ENCODE measurements at places on chromosomes 4 and X.

- peak; percentile 75 for DNase-seq
These were observed 169.8 kb upstream of the GALNT7 start for GRCh38 chr4:172998527-172999469.

GRCh38 chr4:41212616-41213203, 1.6 kb downstream of the APBB2 start:
- DNase-seq: no peak

GRCh38 chr4:83356899-83357661, 22.4 kb upstream of the HPSE start:
- peak; percentile 62 for DNase-seq

GRCh38 chr4:129355516-129355915, 259.6 kb downstream of the C4orf33 start:
- peak; percentile 20 for DNase-seq

DNA sequence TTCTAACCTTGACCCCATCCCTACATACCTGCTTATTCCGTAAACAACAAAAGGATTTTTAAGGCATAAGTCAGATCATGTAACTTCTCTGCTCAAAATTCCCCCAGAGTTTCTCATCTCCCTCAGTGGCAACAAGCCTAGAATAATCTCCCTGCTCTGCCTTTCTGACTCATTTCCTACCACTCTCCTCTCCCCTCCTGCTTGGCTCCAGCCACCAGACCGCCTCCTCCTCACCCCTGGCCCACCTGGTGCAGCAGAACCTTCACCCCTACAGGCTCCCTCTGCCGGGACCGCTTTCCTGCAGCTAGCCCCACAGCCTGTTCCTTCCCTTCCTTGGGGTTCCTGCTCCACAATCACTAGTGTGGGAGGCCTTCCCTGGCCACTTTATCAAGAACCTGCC, 32.1 kb downstream of the TSPAN5 start:
- peak; percentile 74 for DNase-seq

DNA sequence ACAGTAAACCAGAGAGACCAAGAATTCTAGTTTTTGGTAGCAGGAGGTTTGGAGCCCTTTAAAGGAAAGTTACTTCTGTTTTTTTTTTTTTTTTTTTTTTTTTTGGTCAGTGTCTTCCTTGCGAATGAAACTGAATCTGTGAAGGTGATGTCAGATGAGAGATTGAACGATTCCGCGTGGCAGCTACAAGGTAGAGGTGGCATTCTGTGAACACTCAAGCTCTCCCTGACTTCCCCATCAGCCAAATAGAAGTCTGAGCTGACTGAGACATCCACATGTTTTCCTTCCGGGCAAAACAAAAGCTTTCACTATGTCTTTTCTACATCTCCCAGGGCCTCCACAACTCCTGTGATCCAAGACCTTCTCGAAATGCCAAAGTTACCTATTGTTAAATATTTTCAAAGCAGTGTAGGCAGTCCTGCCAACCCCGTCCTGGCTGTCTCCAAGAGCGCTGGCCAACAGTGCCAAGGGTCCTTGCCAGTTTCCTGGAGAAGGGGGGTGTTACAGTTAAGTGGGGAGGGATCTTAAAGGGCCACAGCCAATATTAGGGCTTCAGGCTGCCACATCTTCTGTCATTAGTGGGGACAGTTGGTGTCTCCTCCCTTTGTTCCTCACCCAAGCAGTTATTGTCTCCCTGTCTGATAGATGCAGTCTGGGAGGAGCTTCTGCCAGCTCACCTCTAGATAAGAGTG, 102.9 kb upstream of the SLC34A2 start:
- no peak for DNase-seq

GRCh38 chr4:180913750-180914149, 1329.5 kb upstream of the TENM3 start:
- DNase-seq: peak; percentile 89

GRCh38 chr4:111675746-111676145, 469.5 kb upstream of the FAM241A start:
- DNase-seq: no peak

GRCh38 chrX:49192722-49193328, 6.7 kb upstream of the PRICKLE3 start:
- DNase-seq: peak; percentile 3

DNA sequence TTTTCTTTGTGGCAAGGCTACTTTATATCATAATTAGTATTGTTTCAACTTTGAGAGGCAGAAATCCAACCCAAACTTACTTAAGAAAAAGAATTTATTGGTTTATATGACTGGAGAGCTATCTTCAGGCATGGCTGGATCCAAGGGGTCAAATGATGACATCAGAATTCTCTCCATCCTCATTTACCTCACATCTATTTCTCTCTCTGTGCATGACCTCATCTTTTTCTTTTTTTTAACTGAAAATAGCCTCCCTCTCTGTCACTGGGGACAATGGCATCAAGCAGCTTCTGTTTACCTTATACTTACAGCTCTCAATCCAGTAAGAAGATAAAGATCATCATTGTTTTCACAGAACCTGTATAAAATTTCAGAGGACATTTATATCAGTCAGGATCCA, 12.0 kb upstream of the EXOC1L start:
- no peak for DNase-seq

DNA sequence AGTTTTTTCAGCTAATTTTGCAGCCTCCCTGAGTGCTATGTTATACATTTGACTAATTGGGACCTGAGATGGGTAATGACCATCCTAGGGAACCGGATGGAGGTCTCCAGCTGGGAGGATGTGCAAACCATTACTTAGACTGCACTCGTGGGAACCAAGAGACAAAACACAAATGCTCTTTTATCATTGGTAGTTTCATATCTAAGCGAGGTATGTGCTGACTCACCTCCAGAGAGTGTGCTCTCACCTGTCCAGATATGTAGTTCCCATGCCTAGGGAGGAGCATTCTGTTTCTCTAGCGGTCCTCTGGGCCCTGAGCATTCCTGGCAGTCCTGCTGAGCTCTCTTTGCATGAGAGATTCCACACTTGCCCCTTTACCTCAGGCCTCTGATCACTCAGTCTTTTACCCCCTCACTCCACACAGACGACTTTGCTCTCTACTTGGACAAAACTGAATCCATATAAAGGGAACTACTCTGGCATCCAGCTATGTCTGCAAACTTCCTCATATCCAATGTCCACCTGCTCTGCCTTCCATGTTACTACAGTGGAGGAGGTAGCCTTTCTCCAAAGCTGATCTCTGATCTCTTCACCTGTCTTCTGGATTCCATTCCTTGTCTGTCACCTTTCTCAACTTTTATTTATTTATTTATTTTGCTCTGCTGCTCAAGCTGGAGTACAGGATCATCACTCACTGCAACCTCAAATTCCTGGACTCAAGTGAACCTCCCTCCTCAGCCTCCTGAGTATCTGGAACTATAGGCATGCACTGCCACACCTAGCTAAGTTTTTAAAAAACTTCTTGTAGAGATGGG, 88.4 kb downstream of the LRP2BP start:
- DNase-seq: no peak

DNA sequence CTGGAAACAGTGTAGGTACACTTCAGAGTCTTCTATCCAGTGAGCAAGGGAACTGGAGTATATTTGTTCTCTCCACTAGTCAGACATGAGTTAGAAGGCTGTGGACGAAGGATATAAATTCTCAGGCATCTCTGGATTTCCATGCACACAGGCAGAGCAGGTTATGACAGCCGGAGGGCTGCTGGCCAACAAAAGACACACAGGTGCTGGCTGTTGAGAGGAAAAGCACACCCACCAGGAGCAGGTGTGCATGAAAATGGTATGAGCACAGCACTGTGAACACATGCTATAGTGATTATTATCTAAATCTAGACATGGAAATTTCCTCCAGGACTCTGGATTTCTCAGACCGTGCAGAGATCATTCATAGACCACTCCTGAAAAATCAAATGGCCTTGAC, 444.7 kb upstream of the RPS6KA3 start:
- DNase-seq: no peak

- DNase-seq: no peak
These were observed 340.8 kb upstream of the KLF3 start for GRCh38 chr4:38323141-38323641.

DNA sequence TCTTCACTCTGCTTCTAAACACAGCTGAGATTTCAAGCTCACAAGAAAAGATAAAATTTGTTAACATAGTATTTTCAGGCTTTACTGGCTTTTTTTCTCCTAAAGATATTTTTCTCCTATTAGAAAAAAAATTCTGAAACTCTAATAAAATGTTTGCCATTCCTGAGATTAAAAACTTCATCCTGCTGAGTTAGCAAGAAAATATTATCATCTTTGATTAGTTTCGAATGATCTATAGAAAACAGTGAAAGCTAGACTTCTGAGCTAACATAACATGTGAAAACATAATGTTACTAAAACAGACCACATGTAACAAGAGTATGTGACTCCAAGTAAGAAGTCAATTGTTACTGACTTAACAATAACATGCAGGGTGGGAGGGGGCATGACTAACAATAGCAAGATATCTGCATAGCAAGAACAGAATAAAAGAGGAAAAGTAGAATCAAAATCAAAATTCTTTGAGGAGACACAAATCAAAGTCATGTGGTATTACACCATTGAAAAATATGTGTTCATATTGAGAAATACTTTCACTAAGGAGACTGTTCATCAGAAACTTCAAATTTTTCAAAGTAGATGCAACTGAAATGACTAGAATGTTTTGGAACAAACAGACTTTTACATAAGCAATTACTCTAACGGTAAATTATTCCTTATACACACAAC, 14.5 kb downstream of the TBCK start:
- DNase-seq: no peak

- no peak for DNase-seq
These were observed 1.2 kb downstream of the KLKB1 start for GRCh38 chr4:186228514-186228894.

DNA sequence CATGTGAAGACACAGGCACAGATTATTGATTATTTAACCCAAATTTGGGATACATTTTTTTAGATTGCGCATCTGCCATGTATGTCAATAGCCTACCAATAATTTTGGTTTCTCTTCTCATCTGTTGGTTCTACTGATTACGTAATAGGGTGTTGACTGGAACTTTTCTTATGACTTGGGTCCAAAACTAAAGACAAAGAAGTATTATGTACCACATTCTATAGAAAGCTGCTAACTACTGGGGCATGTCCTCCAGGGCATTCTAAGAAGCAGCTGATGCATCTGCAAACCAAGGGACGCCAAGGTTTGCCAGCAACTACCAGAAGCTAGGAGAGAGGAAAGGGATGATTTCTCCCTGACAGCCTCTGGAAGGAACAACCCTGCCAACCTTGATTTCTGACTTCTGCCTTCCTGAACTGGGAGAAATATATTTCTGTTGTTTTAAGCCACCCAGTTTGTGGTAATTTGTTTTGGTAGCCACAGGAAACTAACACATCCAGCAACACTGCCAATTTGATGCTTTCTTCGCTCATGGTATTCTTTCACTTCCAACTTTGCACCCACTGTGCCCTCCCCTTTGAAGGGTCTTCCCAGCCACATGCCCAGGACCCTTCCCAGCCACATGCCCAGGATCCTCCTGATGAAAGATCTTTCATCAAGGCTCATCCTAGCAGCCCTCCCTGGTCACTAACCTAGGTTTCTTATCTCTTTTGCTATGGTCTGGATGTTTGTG, 15.9 kb upstream of the TLR1 start:
- DNase-seq: no peak

DNA sequence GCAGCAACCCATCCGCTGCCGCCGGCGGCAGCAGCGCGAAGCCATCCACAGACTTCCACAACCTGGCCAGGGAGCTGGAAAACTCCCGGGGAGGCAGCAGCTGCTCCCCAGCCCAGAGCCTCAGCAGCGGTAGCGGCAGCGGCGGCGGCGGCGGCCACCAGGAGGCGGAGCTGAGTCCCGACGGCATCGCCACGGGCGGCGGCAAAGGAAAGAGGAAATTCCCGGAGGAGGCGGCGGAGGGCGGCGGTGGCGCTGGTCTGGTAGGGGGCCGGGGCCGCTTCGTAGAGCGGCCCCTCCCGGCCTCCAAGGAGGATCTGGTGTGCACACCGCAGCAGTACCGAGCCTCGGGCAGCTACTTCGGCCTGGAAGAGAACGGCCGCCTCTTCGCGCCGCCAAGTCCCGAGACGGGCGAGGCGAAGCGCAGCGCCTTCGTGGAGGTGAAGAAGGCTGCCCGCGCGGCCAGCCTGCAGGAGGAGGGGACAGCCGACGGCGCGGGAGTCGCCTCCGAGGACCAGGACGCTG, 4.9 kb downstream of the PRDM8 start:
- no peak for DNase-seq

GRCh38 chr4:159823743-159824142, 720.9 kb downstream of the RAPGEF2 start:
- DNase-seq: no peak

DNA sequence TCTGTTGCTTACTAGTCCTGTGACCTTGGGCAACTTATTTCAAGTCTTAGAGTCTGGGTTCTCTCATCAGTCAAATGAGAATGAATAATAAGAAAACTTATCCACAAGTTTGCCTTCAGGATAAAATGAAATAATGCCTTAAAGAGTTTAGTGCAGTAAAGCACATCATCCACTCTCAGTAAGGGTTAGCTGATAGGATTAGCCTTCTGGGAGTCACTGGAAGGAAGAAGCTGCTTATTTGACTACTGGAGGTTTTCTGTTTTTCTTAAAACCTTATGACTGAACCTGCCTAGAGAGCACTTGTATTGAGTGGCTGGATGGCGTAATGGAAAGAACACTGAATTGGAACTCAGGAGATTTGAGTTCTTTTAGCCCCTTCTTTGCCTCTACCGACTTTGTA, 1.8 kb downstream of the RNF128 start:
- no peak for DNase-seq

GRCh38 chrX:111282139-111282538, 11.9 kb upstream of the CAPN6 start:
- DNase-seq: no peak

DNA sequence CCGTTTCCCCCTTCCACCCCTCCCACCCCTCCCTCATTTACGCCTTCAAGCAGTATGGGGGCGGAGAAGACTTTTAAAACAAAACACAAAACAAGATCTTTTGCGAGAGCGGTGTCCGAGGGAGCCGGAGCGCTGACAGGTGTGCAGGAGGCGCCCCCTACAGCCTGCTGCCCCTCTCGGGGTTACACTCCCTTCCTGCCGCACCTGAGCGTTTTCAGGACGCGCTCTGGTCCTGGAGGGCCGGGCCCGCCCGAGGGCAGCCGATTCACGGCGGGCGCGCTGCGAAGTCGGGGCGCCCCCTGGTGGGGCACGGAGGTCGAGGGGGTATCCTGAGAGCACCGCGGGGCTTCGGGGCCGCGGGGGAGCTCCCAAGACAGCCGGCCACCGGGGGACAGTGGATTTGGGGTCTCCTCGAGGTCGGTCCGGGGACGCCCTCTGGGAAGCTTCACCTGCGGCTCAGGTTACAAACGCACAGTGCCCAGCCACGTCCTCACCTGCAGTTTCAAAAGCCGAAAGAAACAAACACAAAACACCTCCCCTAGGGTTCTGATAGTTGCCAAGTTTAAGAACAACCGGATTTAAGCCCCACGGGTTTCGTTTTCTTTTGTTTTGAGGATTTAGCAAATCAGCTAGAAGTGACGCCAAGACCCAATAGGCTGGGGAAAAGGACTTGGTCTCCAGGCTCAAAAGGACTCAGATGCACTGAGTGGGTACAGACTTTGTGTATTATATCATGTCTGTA, 8.0 kb upstream of the NEUROG2 start:
- DNase-seq: no peak

GRCh38 chr4:35604252-35604651, 640.1 kb downstream of the ARAP2 start:
- no peak for DNase-seq
